ENCODE measurements at places on chromosomes 7 and 10.

DNA sequence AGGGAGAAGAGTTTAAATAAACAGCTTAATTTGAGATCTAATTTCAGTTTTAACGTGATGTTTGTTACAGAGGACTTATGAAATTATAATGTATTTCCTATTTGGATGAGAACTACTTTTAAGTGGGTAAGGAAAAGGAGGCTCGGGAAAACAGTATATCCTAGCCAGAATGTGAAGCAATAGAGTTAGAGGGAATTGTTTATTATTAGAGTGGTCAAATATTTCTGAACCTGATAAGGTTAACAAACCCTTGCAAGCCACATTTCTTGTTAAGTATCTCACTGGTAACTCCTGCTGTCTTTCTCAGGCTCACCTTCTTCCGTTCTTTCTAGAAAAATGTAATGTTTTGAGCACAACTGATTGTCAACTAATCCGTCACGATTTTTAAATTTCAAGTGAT, 335.1 kb upstream of the MBL2 start:
- H3K27me3 ChIP-seq = no peaks in the 10 kb centered on the region
- H3K27ac ChIP-seq = no peak overlapping the region
- peaks cover 5% of the 10 kb centered on the region for H3K4me1 ChIP-seq
- H3K4me3 ChIP-seq = no peak overlapping the region

DNA sequence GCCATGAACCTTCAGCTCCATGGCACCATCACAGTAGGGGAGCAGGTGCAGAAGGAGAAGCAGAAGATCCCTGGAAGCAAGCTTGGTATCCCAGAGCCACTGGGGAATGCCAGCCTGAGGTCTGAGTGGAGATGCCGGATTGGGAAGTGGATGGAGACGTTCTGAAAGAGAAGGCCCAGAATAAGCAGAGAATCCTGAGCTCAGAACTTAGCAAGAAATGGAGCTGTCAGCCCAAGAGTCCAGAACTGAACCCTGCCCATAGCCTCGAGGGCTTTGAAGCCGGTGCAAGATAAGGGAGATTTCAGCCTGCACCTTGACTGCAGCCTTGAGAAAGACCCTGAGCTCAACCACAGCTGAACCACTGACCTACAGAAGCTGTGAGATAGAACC, 13.9 kb upstream of the GDF10 start:
- H3K4me3 ChIP-seq = no peak overlapping the region
- peaks cover 19% of the 10 kb centered on the region for H3K4me1 ChIP-seq
- no peaks in the 10 kb centered on the region for H3K36me3 ChIP-seq
- DNase-seq = no peak

DNA sequence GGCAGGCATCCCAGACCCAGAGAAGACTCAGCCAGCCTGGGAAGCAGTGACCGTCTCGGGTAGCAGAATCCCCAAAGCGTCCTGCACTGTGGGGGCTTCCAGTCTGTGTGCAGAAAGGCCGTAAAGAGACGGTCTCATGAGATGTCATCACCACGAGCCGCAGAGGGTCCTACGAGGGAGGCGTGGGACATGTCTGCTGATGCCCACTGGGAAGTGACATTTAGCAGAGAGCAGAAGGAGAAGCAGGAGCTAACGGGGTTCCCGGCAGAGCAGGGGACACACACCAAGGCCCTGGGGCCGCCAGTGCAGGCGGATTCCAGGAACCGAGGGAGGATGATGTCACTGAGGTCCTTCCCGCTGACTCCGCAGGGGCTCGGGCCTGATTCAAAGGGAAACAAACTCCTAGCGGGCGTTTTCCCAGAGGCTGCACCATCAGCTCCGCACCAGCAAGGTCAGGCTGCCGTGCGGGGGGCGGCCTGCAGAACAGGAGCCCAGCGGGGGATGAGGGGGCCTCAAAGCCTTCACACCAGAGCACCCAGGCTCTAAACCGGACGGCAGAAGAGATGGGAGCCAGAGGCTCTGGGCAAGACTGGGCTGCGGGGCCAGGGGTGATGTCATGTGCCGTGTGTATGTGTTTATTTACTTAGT, 85.4 kb upstream of the PDGFA start:
- peak; percentile 67 for DNase-seq
- H3K27me3 ChIP-seq = no peaks in the 10 kb centered on the region
- peak overlapping the region; percentile 100 for H3K27ac ChIP-seq
- H3K4me1 ChIP-seq = peaks cover 46% of the 10 kb centered on the region

GRCh38 chr7:6725003-6725402, 18.3 kb upstream of the ZNF12 start:
- H3K36me3 ChIP-seq = peaks cover 5% of the 10 kb centered on the region
- no peak overlapping the region for H3K27ac ChIP-seq
- H3K4me3 ChIP-seq = no peak overlapping the region

- no peaks in the 10 kb centered on the region for H3K4me1 ChIP-seq
- DNase-seq = no peak
- no peak overlapping the region for H3K27ac ChIP-seq
- no peak overlapping the region for H3K4me3 ChIP-seq
- H3K27me3 ChIP-seq = peaks cover 6% of the 10 kb centered on the region
- no peaks in the 10 kb centered on the region for H3K36me3 ChIP-seq
Measured at GRCh38 chr10:61354401-61354975, 98.7 kb downstream of the TMEM26 start.

GRCh38 chr10:11647676-11648075, 36.2 kb upstream of the USP6NL start:
- H3K27me3 ChIP-seq = peaks cover 4% of the 10 kb centered on the region
- H3K4me1 ChIP-seq = no peaks in the 10 kb centered on the region
- no peaks in the 10 kb centered on the region for H3K36me3 ChIP-seq
- no peak overlapping the region for H3K27ac ChIP-seq
- no peak for DNase-seq

DNA sequence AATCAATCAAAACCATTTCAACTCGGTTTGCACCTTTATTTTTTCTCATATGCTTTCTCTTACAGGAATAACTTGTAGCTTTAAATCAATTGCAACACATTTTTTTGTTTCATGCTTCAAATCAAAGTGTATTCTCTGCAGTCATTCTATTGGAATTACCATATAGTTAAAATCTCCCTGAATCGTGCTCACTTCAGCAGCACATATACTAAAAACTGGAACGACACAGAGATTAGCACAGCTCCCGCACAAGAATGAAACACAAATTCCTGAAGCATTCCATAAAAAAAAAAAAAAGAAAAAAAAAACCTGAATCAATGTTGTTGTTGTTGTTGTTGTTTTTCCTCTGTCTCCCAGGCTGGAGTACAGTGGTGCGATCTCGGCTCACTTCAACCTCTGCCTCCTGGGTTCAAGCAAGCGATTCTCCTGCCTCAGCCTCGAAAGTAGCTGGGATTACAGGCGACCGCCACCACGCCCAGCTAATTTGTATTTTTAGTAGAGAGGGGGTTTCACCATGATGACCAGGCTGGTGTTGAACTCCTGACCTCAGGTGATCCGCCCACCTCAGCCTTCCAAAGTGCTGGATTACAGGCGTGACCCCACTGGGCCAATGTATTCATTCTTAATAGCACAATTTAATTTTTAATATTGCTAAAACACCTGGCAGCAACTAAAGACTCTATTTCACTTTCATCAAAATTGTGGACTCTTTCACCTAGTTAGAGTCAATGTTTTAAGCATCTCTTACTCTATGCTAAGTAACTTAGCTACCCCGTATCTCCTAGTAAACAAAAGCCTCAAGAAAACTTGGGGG, 26.3 kb downstream of the ANKRD61 start:
- peaks cover 17% of the 10 kb centered on the region for H3K4me1 ChIP-seq
- H3K27ac ChIP-seq = peak overlapping the region; percentile 100
- peaks cover 14% of the 10 kb centered on the region for H3K36me3 ChIP-seq
- no peaks in the 10 kb centered on the region for H3K27me3 ChIP-seq
